ENCODE measurements at places on chromosomes 13 and 19.

DNA sequence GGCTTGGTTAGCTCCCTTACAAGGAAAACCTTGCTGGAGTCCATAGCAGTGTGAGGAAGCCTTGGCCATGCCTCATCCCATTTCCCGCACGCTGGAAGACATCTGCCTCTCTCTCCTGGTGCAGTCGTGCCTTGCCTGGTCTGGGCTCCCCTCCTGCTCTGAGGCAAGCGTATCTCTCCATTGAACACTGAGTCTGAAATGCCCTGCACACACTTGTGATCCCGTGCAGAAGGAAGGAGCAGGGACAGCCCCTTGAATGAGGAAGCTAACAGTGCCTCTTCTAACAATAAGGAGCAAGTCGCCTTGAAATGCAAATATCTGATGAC, 407 bp upstream of the ZNF440 start:
- DNase-seq, result no peak

DNA sequence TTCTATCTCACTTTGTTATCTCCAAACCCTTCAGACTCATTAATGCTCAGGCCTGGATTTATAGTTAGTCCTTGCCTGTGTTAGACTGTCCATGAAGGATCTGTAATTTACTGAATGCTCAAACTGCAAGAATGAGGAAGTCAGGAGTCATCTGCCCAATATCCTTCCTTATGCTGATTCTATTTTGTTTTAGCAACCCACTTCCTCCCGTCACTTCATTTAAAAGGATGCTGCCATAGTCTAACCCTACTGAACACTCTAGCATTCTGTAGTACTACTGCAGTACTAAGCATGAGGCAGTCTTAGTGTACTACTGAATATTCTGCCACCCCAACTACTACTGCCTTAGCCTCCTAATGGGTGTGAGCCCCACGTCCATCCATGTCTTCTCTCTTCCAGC, 1.5 kb downstream of the FCAR start:
- DNase-seq, result no peak

DNA sequence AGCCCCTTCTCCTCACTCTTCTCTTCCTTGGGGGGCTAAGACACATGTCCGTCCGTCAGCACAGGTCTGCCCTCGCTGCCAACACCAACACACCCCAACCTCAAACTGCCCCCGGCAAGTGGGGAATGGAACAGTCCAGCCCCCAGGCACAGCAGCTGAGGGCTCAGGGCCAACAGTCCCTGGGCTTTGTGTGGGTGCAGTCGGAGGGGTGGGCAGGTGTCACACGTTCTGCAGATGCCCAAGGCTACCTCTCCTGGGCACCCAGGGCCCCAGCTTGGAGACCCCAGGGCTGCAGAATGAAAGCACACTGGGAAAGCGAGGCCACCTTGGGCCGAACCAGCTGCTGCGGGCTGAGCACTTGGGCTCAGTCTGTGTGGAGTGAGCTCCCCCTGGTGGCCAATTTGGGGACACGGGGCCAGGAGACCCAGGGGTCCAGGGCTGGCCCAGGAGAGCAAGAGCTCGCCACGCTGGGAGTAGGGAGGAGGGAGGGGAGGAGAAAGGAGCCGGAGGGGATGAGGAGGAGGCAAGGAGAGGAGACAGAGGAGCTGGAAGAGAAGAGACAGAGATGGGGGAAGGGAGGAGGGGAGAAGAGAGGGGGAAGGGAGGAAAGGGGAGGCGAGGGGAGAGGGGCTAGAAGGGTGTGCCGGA, 14.0 kb upstream of the ATP8B3 start:
- DNase-seq, result peak; percentile 27

- no peak for DNase-seq
Measured at GRCh38 chr19:51448411-51449016, 9.7 kb downstream of the SIGLEC8 start.

DNA sequence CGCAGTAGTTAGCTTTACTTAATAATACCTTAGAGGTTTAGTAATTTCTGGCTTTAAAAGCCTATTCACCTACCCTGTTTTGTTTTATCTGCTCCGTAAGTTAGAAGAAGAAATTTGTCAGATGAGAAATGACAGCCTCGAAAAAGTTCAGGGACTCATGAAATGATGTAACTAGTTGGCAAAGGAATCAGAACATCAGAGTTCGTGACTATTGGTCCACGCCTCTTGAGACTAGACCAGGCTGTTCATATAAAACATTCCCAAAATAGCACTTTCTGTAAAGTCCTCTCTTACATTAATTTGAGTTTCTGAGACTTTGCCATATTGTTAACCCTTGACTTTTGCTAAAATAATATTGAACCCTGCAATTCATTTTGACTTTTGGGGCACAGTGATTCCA, 92.0 kb downstream of the HS6ST3 start:
- no peak for DNase-seq

- no peak for DNase-seq
Measured at GRCh38 chr13:77386880-77387606, 60.1 kb upstream of the MYCBP2 start.
